H1 (cell line): ENCODE measurements at places on chromosomes 2 and 18. TPM values are rescaled to one million over a fixed set of nuclear protein-coding genes. Genes with fewer than 3 reads are reported as not detected.

DNA sequence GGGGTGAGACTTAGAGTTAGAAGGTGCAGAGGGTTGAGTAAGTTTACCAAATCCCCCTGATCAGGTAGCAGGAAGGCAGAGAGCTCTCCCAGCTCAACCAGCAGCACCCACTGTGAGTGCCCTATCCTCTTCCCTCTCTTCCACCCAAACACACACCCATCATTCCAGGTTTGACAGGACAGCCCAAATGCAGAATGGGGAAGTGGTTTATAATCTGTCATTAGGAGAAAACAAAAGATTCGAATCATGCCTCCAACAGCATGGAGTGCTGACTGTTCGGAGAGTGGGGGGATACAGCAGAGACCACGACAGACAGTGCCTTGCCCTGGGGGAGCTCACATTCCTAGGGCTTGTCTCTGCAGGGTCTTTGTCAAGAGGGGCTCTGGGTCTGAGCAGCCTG, 11.7 kb downstream of the CXCR2 start:
- no peaks in the 10 kb centered on the region for H3K36me3 ChIP-seq
- no peak overlapping the region for H3K4me3 ChIP-seq
- H3K27me3 ChIP-seq: no peaks in the 10 kb centered on the region; the same call in 1 of the 2 replicates
- DNase-seq: no peak
- H3K4me1 ChIP-seq: no peaks in the 10 kb centered on the region
- no peak overlapping the region for H3K27ac ChIP-seq

DNA sequence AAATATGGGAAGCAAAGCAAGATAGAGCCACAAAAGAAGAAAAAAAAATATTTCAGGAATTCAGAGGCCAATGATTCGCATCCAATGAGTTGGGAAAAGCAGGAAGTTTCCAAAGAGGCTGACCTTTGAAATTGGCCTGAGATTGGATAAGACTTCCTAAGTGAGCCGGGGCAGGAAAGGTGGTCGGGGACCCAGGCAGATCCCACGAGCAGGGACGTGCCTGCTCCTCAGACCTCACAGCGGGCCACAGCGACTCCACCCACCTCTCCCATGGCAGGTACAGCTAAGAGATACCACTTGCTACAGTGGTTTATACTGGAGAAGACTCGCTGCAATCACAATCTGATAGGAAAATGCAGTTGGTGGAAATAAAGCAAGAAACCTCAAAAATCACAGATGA, 102.8 kb upstream of the SALL3 start:
- H3K36me3 ChIP-seq: no peaks in the 10 kb centered on the region
- H3K4me1 ChIP-seq: no peaks in the 10 kb centered on the region
- no peak overlapping the region for H3K27ac ChIP-seq
- DNase-seq: no peak
- H3K27me3 ChIP-seq: no peaks in the 10 kb centered on the region

GRCh38 chr18:985212-985661, 80.6 kb downstream of the ADCYAP1 start:
- no peaks in the 10 kb centered on the region for H3K27me3 ChIP-seq
- no peak for DNase-seq
- H3K4me1 ChIP-seq: peaks cover 4% of the 10 kb centered on the region

DNA sequence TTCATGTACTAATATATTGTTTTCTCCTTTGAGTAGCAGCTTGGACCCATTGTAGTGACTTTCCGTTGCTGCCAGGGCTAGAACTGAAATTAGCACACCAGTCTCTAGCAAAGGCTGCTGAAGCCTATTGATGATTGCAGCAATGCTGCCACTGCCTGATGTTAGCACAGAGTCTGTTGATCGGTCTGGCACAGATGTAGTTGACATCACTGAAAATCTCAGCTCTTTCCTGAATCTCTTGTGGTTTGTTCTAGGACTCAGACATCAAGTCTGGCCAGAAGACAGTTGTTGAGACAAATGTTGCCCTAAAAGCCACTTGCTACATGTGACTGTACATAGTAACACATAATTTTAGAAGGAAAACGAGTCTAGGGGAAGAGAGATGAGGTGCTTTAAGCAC, 47.2 kb downstream of the VAPA start:
- DNase-seq: no peak
- H3K4me1 ChIP-seq: peaks cover 3% of the 10 kb centered on the region; the same call in 1 of the 2 replicates
- no peaks in the 10 kb centered on the region for H3K36me3 ChIP-seq
- no peak overlapping the region for H3K4me3 ChIP-seq
- H3K27me3 ChIP-seq: no peaks in the 10 kb centered on the region

DNA sequence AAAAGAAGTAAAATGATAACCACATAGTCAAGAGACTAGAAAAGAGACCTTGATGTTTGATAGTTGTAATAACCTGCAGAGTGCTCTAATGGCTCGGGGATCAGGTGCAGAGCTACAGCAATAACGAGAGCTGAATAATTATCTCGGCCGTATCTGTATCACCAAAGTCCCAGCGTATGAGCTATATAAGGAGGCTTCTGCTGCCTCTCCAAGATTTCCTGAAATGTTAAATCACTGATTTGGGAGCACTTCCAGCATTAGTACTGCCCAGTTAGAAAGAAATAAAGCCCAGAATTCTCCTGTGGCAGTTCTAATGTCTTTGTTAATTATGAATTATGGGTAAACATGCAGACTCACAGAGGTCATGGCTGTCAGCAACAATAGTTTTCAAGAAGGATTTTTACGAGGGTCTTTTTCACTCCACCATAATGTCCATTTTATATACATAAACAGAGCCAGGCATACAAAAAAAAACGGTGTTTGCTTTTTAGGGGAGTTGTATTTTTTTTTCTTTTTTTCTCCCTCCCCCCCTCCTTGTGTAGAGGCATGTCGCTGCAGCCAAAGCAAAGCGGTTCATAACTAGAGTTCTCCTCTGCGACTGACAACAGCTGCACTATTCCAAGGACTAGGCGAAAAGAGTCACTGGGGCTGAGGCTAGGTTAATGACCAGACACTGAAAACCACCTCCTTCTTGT, 168.3 kb upstream of the VRK2 start:
- no peak overlapping the region for H3K4me3 ChIP-seq
- H3K27me3 ChIP-seq: no peaks in the 10 kb centered on the region
- no peaks in the 10 kb centered on the region for H3K36me3 ChIP-seq
- no peak for DNase-seq
- H3K27ac ChIP-seq: no peak overlapping the region
- no peaks in the 10 kb centered on the region for H3K4me1 ChIP-seq

DNA sequence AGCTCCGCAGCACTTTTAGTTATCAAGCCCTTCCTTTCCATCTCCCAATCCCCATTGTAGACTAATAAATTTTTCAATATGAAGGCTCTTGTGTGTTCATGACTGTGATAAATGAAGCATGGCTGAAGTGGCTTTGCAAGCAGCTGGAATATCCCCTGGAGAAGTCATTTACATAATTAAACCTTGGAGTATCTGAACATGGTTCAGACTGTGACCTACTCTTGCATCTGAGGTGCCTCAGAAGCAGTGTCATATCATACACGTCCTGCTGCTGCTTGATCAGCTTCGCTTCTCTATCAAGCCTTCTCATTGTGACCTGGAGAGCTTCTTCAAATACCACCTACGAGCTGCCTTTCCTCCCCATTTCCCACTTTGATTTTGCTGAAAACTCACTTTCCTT, 48.4 kb upstream of the ZNF397 start:
- H3K36me3 ChIP-seq: no peaks in the 10 kb centered on the region
- DNase-seq: no peak
- H3K27me3 ChIP-seq: no peaks in the 10 kb centered on the region
- peaks cover 13% of the 10 kb centered on the region; the same call in 1 of the 2 replicates for H3K4me1 ChIP-seq

- no peaks in the 10 kb centered on the region for H3K27me3 ChIP-seq
- H3K36me3 ChIP-seq: peaks cover 62% of the 10 kb centered on the region
- H3K27ac ChIP-seq: no peak overlapping the region
- no peak overlapping the region for H3K4me3 ChIP-seq
These were observed 58.1 kb upstream of the SDC1 start for GRCh38 chr2:20282916-20283592.

DNA sequence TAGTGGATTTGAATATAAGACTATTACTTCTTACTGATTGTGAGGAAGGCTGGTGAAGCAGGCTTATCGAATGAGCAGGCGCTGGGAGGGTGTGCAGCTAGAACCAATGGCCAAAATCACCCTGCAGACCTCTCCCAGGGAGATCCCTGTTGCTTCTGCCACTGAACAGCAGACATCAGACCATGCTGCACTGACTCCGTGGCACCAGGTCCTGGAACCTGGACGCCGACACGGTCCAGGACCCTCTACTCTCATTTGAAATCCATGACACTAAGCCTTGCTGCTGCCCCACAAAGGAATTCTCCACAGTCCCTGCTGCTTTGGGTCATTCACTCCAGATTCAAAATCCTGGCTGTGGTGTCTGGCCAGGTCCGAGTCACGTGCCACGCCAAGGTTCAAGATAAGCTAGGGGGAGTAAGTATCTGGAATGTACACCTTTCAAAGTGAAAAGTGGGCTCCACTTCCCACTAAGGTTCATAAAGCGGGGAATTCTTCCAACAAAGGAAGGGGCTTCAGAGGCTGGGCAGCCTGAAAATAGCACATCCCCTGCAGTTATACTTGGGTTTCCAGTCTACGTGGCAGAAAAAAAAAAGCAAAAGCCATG, 9.0 kb upstream of the YWHAQ start:
- no peaks in the 10 kb centered on the region for H3K27me3 ChIP-seq
- H3K4me3 ChIP-seq: no peak overlapping the region
- no peak for DNase-seq
- H3K27ac ChIP-seq: no peak overlapping the region
- H3K4me1 ChIP-seq: no peaks in the 10 kb centered on the region

DNA sequence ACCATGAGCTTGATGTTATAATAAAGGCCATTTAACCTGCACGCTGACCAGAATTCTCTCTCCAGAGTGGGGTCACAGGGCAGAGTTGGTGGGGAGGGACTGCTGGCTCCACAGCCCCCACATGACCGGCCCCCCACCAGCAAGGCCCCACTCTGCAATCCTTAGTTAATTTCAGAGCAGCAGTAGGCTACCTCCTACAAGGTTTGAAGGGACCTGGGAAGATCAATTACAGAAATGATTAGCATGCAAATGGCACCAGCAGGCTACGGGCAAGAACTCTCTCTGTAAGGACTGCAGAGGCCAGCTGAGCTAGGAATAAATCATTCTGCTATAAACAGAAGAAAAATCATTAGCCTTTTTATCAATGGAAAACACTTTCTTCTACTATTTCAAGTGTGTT, 135.3 kb downstream of the C1D start:
- H3K27ac ChIP-seq: no peak overlapping the region
- H3K4me1 ChIP-seq: peaks cover 19% of the 10 kb centered on the region
- no peak for DNase-seq
- no peaks in the 10 kb centered on the region for H3K36me3 ChIP-seq
- no peak overlapping the region for H3K4me3 ChIP-seq

DNA sequence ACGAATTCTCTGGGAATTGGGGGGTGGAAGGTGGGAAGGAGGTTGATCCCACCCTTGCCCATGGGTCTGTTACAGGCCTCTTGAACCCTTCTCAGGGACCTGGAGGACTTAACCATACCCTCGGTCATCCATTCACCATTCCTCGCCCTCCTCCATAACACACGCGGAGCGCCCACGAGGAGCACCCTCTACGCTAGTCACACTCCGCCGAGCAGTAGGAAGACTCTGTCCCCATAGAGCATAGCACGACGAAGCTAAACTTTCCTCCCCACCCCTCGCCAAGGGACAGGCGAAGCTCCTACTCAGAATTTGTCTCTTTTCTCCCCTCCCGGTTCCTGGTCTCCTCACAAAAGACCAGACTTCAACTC, 611 bp upstream of the ITSN2 start:
- H3K4me3 ChIP-seq: peak overlapping the region; percentile 58
- DNase-seq: no peak
- no peaks in the 10 kb centered on the region for H3K36me3 ChIP-seq
- H3K4me1 ChIP-seq: peaks cover 5% of the 10 kb centered on the region

DNA sequence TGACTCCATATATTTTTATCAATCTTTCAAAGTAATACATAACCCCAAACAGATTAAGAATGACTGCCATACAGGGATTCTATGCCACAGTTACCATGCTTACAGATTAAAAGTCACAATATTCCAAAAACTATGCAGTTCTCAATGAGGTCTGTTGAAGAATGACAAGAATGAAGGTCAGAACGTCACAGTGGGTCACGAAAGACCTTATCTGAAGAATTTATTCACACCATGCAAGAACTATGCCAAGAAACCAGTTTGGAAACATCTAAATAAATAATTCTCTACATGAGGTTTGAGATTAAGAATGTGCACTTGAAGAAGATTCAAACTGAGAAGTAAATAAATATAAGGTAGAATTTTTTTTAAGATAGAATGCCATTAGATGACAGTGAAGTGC, 253.3 kb downstream of the EXOC6B start:
- no peak overlapping the region for H3K4me3 ChIP-seq
- H3K4me1 ChIP-seq: no peaks in the 10 kb centered on the region
- DNase-seq: no peak
- no peak overlapping the region for H3K27ac ChIP-seq

DNA sequence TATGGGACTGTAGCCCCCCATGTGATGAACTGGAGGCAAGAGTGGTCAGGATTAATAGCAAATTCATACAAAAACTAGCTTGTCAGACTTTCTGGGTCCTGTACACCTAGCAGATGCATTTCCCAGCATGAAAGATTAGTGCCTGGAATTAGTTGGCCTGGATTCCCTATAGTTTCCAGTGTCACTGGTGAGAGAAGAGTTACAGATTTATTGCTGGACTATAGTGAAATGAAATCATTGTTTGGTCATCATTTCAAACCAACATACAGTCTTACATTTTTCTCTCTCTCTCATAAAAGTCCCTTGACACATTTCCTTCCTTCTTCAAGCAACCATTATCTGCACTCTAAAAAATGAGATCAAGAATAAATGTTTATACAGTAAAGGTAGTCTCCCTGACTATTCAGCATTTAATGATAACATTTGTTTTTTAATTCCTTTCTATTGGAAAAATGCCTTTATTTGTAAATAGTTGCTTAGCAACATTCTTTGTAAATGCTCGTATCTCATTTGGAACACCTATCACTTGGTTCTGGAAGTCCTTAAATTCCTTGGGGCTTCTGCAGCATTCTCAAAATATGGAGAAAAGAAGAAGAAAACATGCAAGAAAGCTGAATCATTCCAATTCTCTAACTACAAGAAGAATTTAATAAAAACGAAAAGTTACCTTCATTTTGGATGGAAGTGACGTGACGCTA, 144.4 kb downstream of the MREG start:
- H3K4me1 ChIP-seq: no peaks in the 10 kb centered on the region
- no peak overlapping the region for H3K4me3 ChIP-seq

DNA sequence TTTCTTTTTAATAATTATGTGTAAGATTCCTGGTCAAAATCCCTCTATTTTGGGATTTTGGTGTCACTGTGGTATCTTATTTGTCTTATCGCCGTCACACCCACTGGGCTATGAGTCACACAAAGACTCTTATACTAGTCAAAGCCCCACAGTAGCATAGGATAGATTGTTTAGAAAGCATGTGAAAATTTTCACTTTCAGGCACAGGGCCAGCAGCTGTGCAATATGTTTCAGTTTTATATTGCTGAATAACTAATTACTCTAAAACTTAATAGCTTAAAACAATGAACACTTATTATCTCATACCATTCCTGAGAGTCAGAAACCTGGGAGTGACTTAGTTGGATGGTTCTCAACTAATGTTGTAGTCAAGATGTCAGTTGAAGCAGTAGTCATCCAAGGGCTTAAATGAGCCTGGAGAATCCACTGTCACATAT, 24.0 kb downstream of the CFAP210 start:
- DNase-seq: no peak
- H3K4me1 ChIP-seq: no peaks in the 10 kb centered on the region
- no peaks in the 10 kb centered on the region for H3K36me3 ChIP-seq
- H3K27ac ChIP-seq: no peak overlapping the region
- H3K27me3 ChIP-seq: no peaks in the 10 kb centered on the region

- H3K27ac ChIP-seq: no peak overlapping the region
- no peak for DNase-seq
- H3K36me3 ChIP-seq: no peaks in the 10 kb centered on the region
- H3K4me1 ChIP-seq: no peaks in the 10 kb centered on the region
- no peaks in the 10 kb centered on the region for H3K27me3 ChIP-seq
These were observed 359.5 kb upstream of the ETAA1 start for GRCh38 chr2:67037655-67038054.

Gene COL3A1
- total RNA-seq: 0.07 TPM in 1 of 2 replicates, not detected in the other

Gene MLPH
- 17.0 TPM in 2 replicates for total RNA-seq

Gene SNORC
- total RNA-seq: 1.6 and 2.1 TPM in 2 replicates

Gene FN1
- 109 and 116 TPM in 2 replicates for total RNA-seq
